ENCODE measurements at places on chromosomes 4 and X. TPM values are rescaled to one million over a fixed set of nuclear protein-coding genes. Genes with fewer than 3 reads are reported as not detected.

VEGFD gene
- total RNA-seq = not detected

ASB5 gene
- total RNA-seq = not detected

RIPPLY1 gene
- total RNA-seq = not detected

DNA sequence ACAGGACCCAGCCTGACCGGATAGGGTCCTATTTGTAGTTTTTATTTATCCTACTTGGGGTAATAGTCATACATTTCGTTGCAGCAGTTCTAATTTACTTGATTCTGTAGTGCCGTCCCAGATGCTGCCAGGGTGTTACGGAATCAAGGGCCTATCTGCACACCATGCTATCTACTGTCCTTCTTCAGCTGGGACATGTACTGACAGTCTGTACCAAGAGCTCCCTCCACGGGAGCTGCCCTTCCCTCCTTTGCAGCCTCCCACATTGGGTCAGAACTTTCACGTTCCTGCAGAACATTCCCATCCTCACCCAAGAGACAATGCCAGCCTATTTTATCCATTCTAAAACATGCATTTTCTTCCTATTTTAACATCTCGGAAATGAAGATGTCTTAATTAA, 6.7 kb downstream of the SUV39H1 start:
- no peak for DNase-seq
- H3K4me3 ChIP-seq = no peak overlapping the region
- H3K27ac ChIP-seq = no peak overlapping the region
- H3K36me3 ChIP-seq = no peaks in the 10 kb centered on the region
- no peaks in the 10 kb centered on the region for H3K27me3 ChIP-seq

- no peaks in the 10 kb centered on the region for H3K36me3 ChIP-seq
- no peak overlapping the region for H3K27ac ChIP-seq
- DNase-seq = no peak
- H3K4me3 ChIP-seq = no peak overlapping the region
- peaks cover 15% of the 10 kb centered on the region for H3K4me1 ChIP-seq
These were observed 37.1 kb downstream of the RWDD4 start for GRCh38 chr4:183621875-183622274.

DNA sequence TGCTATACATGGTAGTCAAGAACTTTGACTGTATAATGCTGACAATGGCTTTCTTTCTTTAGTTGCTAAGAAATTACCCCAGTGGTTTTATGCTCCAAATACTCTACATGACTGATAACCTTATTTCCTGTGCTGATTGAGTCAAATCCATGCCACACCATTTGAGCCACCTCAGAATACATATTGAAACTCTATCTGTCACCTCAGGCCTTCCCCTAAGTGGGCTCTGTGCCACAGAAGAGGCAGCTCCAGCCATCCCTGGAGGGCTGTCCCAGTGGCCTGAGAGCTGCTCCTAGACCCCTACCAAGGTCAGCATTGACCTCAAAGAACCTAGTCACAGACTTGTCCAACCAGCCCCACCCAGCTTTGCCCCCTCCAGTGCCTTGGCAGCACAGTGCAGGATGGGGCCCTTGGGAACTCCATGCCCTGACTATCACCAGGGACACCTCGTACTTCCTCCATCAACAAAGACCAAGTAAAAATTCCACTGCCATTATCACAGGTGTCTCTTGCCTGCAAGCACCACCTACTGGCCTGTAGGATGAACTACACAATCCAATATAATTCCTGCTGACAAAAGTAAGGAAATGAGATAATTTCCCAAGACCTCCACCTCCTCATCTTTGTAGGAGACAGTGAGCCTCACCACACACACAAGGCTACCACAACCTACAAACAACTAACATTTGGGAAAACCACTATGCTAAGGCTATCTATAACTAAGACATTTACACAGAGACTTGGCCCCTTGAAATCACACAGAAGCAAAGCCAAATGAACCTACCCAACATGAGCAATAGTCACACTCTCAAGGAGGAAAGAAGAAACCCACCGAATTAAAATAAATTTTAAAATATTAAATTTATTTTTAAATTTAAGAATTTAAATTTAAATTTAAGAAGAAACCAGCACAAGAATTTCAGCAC, 239.9 kb downstream of the NKX6-1 start:
- no peak overlapping the region for H3K4me3 ChIP-seq
- no peaks in the 10 kb centered on the region for H3K27me3 ChIP-seq
- no peak overlapping the region for H3K27ac ChIP-seq

DNA sequence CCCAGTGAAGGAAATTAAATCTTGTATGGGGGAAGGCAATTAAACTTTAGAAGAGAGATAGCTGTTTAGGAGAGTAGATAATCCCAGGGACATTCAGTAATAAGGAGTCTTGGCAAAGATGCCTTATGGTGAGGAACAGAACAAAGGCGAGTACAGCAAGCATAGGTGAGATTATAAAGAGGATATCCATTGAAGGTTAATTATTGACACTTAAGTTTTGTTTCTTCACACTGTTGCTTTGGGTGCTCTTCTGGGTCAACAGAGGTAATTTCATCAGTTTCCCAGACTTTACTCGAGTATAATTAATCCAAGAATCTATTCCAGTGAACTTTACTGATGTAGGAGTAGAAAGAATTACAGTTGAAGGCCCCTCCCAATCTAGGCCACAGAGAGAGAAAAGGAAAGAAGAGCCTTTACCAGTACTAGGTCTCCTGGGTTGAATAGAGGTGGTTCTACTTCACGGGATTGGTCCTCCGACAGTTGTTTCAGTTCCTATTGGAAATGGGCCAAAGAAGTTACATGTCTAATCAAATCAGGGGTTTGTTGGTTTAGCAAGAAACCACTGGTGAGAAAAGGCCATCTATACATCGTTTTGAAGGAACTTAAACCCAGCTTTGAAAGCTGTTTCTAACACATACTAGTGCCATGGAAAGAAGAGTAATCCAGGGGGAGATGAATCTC, 27.2 kb downstream of the EPGN start:
- H3K27me3 ChIP-seq = no peaks in the 10 kb centered on the region
- no peak overlapping the region for H3K4me3 ChIP-seq
- no peaks in the 10 kb centered on the region for H3K36me3 ChIP-seq
- DNase-seq = no peak
- no peak overlapping the region for H3K27ac ChIP-seq

DNA sequence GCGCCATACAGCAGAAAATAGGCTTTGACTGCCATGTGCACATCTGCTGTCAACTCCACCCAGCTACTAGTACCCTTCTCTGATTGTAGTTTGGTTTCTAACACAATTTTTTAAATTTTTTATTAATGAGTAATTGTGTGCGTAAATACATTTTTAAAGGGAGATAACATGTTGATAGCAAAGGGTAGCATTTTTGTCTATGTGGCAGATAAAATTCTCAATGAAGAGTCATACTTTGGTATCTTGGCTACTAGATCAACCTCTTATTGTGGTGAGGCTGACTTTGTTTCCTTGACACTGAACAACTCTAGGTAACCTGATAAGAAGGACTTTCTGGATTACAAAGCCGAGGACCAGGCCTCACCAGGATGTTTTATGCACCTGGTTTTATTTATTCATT, 9.5 kb downstream of the ADH4 start:
- H3K27ac ChIP-seq = no peak overlapping the region
- H3K4me1 ChIP-seq = no peaks in the 10 kb centered on the region
- H3K4me3 ChIP-seq = no peak overlapping the region
- no peaks in the 10 kb centered on the region for H3K36me3 ChIP-seq
- H3K27me3 ChIP-seq = no peaks in the 10 kb centered on the region
- no peak for DNase-seq

GRCh38 chrX:153966841-153967535, 4.6 kb downstream of the HCFC1 start:
- no peak for DNase-seq
- H3K4me1 ChIP-seq = no peaks in the 10 kb centered on the region
- H3K27ac ChIP-seq = no peak overlapping the region
- no peaks in the 10 kb centered on the region for H3K27me3 ChIP-seq
